ENCODE measurements at places on chromosomes 11 and 22.
A peak's percentile ranks its signal among the peaks of the same experiment; 100 is the strongest.

DNA sequence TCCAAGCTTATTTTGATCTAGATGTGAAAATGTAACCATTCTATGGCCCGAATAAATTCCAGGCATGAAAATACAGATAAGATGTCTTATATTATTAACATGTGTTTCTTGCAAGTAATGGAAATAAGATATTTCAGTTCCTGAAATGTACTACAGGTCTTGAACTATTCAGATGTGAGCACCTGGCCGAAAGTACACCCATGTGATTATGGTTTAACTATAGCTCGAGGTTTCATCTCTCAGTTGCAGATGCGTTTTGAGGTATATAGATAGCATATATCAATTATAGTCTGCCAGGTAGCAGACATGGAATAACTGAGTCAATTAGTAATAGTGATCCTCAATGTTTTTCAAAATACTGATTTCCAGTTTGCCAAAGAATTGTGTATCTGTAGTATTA is 68.3 kb downstream of the DDIAS start:
- DNase-seq, result no peak

GRCh38 chr11:109085708-109086373 is 336.1 kb upstream of the C11orf87 start:
- DNase-seq, result no peak

GRCh38 chr22:46030231-46030880 is 53.4 kb upstream of the WNT7B start:
- peak; percentile 12 for DNase-seq

- DNase-seq, result no peak
Measured at GRCh38 chr11:724049-724777, 18.2 kb downstream of the EPS8L2 start.

Measured in activated naive CD4-positive, alpha-beta T cell treated with anti-CD3 and anti-CD28 coated beads, Interleukin-2, amount 10 ng/mL, durations not matched to agents 7 days and 5 days (primary cell).